ENCODE measurements at places on chromosomes 4 and X.

DNA sequence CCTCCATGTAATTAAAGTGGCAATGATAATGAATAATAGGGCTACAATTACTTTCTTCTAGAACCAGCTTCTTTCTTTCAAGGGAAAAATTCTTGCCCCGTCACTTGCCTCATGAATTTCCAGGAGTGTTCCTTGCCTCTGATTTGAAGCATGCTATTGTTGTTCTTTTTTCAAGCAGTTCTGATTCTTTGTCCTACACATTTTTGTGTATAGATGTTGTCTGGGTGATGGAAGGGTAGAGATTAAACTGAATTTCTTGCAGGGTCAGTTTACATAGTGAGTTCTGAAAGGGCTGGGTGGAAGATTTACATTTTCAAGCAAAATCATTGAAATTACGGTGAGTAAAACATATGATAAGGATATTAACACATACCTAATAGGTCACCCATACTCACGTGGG is 107.0 kb upstream of the TENM3 start:
- no peak for DNase-seq

DNA sequence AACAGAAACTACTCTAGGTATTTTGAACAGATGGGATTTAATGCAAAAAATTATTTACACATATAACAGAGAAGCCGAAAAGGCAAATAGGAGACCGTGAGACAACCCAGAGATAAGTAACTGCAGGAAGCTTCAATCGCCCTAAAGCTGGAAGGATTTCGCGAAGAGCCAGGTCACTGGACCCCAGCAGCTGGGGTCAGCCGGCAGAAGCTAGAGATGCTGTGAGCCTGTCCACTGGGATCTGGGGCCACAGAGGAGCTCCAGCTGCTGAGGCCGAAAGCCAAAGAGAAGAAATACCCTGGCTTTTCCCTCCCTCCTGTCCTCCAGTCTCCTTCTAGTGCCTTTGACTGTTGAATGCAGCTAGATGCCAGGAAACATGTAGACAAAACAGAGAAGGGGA is 192.8 kb upstream of the BCOR start:
- no peak for DNase-seq

GRCh38 chr4:86264241-86264640 is 95.6 kb downstream of the MAPK10 start:
- DNase-seq, result no peak

- no peak for DNase-seq
Measured at GRCh38 chr4:137768881-137769280, 236.6 kb upstream of the PCDH18 start.

DNA sequence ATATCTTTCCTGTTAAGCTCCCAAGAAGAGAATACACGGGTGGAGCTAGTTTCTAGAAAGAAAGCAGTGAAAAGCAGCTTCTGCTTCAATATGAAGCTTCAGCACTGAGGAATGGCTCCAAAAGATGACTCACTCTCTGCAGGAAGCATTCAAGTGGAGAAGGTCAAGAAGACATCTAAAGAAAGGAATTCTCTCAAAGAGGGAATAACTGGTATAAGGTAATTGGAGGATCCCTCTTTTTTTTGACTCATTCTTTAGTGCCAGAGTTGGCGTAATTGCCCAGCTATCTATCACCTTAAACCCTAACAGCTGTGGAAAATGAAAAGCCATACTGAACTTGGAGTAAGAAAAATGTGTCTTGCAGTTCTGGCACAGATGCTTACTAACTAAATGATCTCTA is 3.5 kb downstream of the EDA2R start:
- DNase-seq, result no peak

- no peak for DNase-seq
Measured at GRCh38 chr4:159382856-159383561, 280.1 kb downstream of the RAPGEF2 start.

GRCh38 chr4:159143687-159144086 is 40.8 kb downstream of the RAPGEF2 start:
- no peak for DNase-seq

- DNase-seq, result no peak
Measured at GRCh38 chrX:141668371-141668770, 30.2 kb downstream of the SPANXD start.

DNA sequence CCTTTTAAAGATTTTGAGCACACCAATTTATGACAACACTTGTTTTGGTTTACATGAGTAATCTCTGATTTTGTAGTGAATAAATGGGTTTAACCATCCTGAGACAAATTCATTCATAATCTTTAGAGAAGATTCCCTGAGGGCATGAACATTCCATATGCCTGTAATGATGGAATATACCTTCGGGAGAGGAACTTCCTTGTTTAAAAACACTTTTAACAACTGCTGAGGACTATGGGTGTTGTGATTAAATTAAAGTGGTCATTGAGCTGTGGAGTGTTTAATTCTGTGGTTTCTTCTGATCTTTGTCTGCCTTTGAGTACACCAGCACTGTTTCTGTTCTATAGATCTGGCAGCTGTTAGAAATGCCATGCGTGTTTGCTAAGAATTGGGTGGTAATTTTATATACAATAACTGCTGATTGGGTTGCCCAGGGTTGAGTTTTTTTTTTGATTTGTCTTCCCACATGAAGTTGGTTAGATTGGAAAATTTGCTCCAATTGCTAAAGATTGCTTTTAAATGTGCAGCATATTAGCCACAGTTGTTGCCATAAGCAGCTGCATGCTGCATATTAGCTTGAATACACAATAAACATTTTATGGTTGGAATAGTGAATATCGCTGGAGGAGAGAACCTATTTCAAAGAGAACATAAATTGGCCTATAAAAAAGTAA is 86.8 kb downstream of the DCLK2 start:
- no peak for DNase-seq

DNA sequence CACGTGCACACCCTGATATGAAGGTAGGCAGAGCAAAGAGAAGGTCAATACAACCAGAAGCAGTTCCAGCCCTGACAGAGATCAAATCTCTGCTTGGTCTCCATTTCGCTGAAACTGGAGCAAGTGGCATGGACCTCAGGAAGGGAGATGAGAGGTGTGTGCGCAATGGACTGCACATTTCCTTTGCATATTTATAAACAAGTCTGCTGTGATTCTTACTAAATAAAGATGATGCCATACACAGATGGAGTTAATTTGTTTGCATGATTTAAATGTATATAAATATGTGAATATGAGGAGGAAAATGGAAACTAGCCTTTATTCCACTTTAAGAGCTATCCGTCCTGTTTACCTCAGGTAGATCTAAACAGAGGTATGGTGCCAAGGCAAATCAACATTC is 2.1 kb upstream of the SCRG1 start:
- DNase-seq, result no peak

DNA sequence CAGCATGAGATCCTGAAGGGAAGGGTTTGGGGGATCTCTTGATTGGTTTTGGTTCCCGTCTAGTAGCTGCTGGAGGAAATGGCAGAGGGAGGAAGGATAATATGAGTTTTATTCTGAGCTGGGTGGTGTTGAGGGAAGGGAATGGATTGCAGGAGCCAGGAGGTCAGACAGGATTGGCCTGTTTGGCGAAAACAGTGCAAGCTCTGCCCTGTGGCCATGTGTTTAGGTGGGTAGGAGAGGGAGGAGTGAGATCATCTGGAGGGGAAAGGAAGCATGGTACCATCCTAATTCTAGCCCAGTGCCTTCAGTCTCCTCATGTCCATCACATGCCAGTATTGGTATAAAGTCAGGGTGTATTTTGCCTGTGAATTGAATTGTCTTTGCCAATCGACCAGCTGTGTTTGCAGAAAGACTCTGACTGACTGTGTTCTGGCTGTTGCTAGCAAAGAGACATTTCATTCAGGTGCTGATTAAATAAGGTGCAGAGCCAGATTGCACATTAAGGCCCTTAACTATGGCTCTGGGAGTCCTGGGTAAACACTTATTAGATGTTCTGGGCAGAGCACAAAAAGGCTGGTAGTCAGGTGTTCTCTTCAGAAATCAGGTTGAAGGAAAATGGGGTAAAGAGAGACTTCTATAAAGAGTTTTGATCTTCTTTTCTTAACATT is 10.0 kb downstream of the TMEM164 start:
- no peak for DNase-seq

- DNase-seq, result no peak
Measured at GRCh38 chr4:40850496-40850895, 100.7 kb downstream of the NSUN7 start.

DNA sequence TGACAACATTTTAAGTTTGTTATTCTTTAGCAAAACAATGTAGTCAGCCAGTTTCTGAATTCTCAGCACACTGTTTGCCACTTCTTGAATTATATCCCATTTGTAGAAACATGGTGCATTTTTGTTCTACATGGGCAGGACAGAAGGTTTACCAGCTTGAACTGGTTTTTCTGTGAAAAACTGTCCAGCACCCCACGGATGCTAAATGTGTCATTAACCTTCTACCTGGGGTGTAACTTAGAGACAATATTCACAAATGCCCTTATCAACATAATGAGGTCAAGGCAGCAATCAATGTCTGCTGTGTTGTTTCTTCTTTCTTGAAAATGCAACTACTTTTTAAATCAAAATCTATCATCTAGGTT is 702.6 kb downstream of the CENPC start:
- no peak for DNase-seq

- DNase-seq, result no peak
Measured at GRCh38 chr4:48134081-48134480, at the start of gene TXK. TSS of gene TXK (minus strand) at chr4:48134250. CDS start at chr4:48134170, 80 bp downstream.

- no peak for DNase-seq
Measured at GRCh38 chr4:163217505-163217904, 50.8 kb upstream of the NAF1 start.

GRCh38 chrX:41870719-41871151 is 52.6 kb downstream of the CASK start:
- DNase-seq, result no peak

GRCh38 chr4:64781737-64782326 is 372.6 kb upstream of the TECRL start:
- DNase-seq, result no peak

GRCh38 chr4:26130173-26130572 is 190.6 kb upstream of the RBPJ start:
- no peak for DNase-seq

- no peak for DNase-seq
Measured at GRCh38 chr4:22764183-22764582, 71.4 kb downstream of the GBA3 start.

GRCh38 chr4:236028-236427 is 69.2 kb downstream of the ZNF732 start:
- DNase-seq, result no peak

DNA sequence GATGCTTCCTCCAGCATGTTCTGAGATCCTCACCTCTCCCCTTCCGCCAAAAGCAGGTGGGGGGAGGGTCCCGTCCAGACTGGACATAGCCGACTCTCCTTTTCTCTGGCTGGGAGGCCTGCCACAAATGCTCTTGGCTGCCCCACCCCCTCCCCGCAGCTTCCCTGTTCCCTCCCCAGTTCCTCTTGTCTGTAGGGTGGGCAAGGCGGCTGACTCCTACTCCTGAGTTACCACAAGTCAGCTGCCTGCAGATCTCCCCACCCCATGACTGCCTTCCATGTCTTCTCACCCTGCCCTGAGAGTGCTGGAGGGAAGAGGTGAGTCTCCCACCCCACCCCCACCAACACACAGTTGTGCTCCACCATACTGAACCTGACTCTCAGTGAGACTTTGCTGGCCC is 2.9 kb downstream of the ATP6AP1 start:
- DNase-seq, result no peak

GRCh38 chr4:144656850-144657249 is 10.9 kb downstream of the HHIP start:
- no peak for DNase-seq

All from anterior cingulate cortex (tissue), 58 donors.